Glutamatergic neuron (in vitro differentiated cells): ENCODE measurements at places on chromosomes 3 and 15.

GRCh38 chr3:155658006-155658405, 86.9 kb downstream of the PLCH1 start:
- no peak for DNase-seq

DNA sequence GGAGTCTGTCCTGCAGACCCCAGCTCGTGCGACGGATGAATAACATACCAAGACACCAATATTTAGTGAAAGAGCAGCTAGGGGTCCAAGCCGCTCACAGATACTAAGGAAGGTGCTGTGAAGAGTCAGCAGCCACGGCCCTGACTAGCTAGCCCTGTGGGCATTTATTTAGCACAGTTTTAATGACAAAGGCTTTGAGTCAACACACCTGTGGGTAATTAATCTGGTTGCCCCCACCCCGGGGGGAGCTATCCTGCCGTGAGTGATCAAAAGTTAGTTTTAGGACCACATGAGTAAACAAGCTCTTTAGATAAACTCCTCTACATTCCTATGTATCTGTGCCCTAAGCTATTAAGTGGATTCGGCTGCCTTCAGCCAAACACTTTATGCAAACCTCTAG, 18.7 kb downstream of the CAPN3 start:
- no peak for DNase-seq

- peak; percentile 65 for DNase-seq
Observed at GRCh38 chr3:9808345-9809037, 1.6 kb upstream of the TTLL3 start.

DNA sequence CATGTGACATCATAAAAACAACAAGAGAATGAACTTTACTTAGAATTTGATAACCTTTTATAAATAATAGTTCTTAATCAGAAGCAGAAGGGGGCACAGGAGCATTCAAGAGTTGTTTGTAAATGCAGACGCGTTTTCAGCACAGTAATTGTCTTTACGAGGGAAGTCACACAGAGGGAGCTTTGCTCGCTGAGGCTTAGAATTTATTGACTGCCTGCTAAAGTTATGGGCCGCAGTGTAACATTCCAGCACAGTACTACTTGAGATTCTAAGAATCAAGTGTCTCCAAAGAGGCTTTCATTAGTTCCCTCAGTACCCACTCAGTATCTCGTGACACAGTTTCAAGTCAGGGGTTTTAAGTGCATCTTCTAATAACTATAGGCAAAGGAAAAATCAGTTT, 288.7 kb downstream of the NR2F2 start:
- no peak for DNase-seq

GRCh38 chr15:66611257-66612053, 45.7 kb upstream of the LCTL start:
- DNase-seq, result no peak

DNA sequence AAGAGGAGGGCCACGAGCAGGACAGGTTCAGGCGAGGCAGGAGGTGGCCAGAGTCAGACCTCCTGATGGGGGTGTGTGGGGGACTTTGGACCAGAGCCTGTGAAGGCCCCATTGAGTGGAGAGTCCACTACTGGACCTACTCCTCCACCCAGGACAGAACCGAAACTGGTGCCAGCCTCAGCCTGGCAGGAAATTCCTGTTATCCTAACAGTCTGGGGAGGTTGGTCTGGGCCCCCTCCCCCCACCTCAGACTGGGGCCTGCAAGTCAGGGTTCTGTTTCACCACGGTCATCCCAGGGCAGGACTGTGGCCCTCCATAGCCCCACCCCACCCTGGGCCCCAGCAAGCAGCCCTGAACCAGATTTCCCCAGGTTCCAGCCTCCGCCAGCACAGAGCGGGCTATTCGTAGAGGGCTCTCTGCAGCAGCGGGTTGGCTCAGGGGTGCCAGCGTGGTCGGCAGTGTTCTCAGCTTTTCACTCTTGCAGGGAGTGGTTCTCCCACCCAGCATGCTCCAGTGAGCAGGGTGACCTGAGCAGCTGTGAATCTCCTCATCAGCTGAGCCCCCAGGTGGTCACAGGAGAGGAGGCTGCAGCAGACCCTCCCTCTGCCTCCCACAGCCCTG, 217.3 kb downstream of the TBC1D2B start:
- no peak for DNase-seq

DNA sequence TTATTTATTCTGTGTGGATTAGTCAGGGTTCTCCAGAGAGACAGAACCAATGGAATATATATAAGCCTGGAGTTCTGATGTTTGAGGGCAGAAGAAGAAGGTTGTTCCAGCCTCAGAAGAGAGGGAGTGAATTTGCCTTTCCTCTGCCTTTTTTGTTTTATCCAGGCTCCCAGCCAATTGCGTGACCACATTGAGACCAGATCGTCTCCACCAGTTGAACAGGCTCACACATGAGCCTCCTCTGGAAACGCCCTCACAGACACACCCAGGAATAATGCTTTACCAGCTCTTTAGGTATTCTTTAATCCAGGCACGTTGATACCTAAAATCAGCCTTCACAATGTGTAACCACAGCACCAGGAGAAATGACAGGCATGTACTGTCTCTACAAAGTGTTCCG, 923.1 kb downstream of the TBL1XR1 start:
- DNase-seq, result no peak

- no peak for DNase-seq
Observed at GRCh38 chr15:36972704-36973103, 127.6 kb downstream of the MEIS2 start.

DNA sequence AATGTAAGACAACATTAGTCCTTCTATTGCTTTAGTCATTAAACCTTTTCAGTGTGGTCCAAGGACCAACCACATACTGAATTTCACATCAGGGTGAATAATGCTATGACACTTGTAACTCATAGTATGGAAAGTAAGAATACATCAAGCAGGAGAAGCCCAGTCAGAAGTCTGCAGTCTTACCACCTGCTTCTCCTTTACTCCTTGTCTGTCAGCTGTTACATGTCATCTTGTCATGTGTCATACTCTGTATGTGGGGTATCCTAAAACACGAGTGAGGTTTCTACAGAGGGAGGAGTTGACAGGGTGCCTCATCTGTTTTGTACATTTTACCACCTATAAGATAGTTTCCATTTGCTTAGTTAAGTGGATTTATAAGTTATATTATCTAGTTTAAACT, 32.8 kb upstream of the EID1 start:
- DNase-seq, result no peak
